ENCODE measurements at places on chromosomes 11 and 22. TPM values are rescaled to one million over a fixed set of nuclear protein-coding genes. Genes with fewer than 3 reads are reported as not detected.
A peak's percentile ranks its signal among the peaks of the same experiment; 100 is the strongest.

DNA sequence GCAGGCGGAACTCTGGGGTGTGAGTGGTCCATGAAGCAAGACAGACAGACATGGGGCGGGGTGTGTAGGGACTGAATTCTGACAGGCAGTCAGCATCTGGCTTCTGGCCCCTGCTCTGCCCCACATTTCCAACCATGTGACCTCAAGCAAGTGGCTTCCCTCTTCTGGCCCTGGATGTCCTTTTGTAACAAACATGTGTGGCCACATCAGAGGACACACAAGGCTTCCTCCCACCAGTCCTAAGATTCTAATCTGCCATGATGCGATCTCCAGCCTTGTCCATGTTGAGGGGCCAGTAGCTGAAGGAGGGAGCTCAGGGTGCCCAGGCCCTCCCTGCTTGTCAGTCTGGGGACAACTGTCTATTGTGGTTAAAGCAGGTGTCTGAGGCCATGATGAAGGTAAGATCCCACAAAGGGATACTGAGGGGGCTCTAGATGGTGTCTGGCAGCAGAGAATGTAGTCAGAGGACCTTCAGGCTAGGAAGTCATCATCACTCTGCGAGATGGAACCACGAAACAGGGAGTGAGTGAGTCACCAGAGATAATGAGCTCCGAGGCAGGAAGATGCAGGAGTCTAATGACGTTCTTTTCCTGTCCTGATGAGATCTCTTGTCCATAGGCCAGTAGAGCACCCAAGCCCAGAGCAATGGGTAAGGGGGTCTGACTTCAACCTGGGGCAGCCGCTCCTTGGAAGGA lies 27.4 kb downstream of the DRD2 start:
- no peaks in the 10 kb centered on the region for H3K27me3 ChIP-seq
- H3K4me1 ChIP-seq: no peaks in the 10 kb centered on the region
- H3K36me3 ChIP-seq: no peaks in the 10 kb centered on the region
- DNase-seq: no peak

DNA sequence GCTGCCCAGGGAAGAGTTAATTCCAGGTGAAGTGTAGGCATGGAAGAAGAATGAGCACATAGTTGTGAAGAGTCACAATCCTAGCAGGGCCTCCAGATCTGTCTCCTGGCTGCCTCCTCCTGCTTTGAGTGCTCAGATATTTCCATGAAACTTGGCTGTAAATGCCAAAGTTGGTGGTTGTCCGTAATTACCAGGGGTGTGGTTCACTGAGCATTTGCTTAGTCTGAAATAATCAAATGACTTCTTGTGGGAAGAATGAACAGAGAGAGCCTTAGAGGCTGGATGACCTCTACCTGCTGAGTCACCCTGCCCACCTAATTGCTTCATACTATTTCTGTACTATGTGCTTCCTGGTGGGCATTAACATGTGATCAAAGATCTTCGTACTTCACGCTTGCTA lies 50.9 kb downstream of the APIP start:
- no peaks in the 10 kb centered on the region for H3K27me3 ChIP-seq
- H3K4me1 ChIP-seq: no peaks in the 10 kb centered on the region
- H3K27ac ChIP-seq: no peak overlapping the region

- no peak overlapping the region for H3K4me3 ChIP-seq
- H3K27ac ChIP-seq: no peak overlapping the region
- H3K4me1 ChIP-seq: no peaks in the 10 kb centered on the region
- H3K36me3 ChIP-seq: no peaks in the 10 kb centered on the region
Measured at GRCh38 chr11:75533896-75534258, 8.1 kb upstream of the GDPD5 start.

DNA sequence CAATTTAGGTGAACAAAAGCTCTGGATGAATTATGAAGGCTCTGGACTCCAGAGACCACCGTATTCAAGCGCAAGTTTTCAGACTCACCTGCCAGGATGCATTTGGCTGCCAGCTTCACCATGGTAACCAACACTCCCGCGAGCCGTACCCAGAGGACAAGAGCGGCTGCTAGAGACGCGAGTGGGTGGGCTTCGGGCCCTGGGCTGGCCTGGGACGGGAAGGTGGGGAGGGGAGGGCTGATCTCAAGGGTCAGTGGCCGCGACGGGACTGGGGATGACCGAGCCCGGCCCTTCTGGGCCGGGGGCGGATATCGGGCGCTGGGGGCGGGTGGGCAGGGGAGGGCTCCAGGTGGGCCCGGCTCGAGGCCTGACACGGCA lies 344 bp downstream of the IFT27 start:
- no peaks in the 10 kb centered on the region for H3K36me3 ChIP-seq
- peak overlapping the region; percentile 79 for H3K27ac ChIP-seq
- H3K4me1 ChIP-seq: no peaks in the 10 kb centered on the region
- no peak for DNase-seq
- peak overlapping the region; percentile 76 for H3K4me3 ChIP-seq

The OR56A1 gene
- total RNA-seq: not detected

The PANX2 gene
- total RNA-seq: 0.32 TPM

Measured in ascending aorta (tissue), 2 donors.